ENCODE measurements at places on chromosomes 3 and 15.
A peak's percentile ranks its signal among the peaks of the same experiment; 100 is the strongest.

DNA sequence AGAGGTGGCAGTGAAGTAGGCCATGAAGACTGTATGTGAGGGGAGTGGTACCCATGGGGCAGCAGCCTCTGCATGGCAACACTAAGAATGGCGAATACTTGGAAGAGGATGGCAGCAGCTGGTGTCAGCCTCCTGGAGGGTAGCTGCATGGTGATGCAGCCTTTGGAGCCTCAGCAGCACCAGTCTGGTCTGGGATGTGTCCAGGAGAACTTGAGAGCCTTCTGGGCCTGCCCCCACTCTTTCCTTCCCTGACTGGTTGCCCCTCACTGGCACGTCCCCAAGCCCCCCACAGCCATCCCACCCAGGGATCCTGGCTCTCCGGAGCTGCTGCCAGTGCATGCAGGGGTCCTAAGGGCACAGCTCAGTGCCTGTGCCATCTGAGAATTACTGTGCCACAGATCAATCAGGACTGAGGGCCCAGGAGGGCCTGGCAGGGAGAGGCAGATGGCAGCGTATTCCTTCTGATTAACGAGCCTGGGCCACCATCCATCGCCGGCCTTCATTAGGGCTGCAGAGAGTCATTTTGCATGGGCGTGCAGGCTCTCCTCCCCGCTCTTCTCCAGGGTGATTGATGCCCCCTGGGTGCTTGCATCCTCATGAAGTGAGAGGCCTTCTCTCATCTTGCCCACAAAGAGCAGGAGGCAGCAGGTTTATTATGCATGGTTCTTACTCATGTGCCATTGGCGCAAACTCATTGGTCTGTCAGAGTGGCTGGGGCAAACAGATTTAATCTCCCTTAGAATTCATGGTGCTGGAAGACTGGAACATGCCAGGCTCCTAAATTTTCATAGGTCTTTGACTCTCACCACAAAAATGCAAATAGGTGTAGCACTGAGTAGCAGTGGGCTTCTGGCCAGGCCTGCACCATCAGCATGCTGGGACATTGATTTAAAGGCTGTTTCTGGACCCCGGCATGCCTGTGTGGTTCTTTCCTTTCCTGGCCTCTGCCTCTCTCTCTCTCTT lies 116.8 kb downstream of the EPHB1 start:
- DNase-seq = peak; percentile 64

GRCh38 chr3:55721716-55722484 lies 234.8 kb upstream of the WNT5A start:
- DNase-seq = peak; percentile 33

DNA sequence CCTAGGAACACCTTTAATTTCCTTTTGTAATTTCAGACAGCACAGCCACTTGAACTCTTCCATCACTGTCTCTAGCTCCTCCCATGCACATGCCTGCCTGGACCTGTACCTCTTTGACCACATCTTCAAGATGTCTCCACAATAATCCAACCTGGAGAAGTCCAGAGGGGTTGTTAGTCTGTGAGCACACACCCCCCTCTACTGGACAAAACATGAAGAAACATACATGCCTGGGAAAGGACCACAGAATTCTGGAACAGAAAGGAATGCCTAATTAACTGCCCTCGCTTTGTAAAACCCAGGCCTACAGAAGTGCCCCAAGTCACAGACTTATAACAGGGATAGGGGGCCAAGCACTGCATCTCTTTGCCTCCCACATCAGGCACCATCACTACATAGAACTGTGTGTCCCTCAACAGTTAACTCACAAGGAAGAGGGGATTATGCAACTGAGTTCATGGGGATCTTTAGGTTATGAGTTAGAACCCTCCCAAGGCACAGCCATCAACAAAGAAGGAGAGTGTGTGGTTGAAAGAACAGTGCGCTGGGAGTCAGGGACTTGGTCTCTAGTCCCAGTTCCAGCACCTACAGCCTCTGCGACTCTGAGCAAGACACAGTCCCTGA lies 61.7 kb downstream of the FMN1 start:
- DNase-seq = peak; percentile 78

DNA sequence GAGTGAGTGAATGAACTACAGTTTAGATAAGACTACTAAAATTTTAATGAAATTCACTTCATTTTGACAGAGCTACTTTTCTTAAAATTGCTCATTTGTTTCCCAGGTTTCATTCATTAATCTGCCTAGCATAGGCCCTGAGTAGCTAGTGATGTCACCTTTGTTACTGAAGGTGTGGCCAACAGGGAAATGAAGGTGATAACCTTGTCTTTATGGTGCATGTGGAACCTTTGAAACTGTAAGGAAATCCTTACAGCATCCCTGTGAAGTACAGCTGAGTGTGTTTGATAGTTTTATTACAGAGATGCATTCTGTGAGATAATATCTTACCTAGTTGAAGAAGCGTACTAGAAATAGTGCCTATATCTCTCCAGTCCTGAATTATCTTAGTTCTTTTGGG lies 112.9 kb downstream of the AKAP13 start:
- no peak for DNase-seq

DNA sequence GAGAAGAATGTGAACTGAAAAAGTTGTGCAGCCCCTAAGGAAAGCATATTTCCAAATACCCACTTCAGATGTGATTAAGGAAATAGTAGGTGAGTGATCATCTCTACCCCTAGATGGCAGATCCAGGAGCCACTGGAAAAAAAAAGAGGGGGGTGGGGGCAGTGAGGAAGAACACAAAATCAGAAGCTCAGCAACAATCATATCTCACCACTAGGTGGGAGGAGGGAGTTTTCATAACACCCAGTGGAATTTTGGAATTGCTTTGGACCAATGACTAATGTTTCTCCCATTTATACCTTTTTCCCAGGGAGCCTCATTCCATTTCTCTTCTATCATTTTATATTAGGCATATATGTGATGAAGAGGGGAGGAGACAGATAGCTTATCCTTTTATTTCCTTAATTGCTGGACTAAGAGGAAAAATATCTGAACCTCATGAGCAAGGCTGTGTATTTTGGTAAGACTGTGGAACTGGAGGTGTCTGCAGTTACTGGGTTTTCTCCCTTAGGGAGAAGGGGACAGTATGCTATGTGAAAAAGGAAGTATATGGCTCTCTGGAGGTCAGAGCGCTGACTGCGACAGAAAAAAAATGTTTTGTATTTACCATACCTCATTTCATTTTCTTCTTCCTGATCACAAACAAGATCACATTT lies 363.4 kb downstream of the GAP43 start:
- DNase-seq = peak; percentile 49

DNA sequence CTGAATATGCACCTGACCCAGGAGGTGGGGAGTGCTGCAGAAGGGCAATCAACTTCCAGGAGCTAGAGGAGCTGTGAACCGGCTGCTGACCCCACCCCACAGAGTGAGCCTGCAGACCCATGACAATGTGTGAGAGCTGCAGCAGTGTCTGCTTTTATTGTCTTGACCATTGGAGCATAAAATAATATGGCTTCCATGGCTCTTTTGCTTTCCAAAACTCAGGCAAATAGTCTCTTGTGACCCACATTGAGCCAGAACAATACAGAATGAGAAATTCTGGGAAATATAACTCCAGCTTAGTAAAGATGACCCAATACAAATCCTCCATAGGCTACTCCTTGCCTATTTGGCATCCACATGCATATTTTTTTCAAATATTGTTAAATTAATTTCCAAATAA lies 309.6 kb downstream of the PYDC2 start:
- no peak for DNase-seq

DNA sequence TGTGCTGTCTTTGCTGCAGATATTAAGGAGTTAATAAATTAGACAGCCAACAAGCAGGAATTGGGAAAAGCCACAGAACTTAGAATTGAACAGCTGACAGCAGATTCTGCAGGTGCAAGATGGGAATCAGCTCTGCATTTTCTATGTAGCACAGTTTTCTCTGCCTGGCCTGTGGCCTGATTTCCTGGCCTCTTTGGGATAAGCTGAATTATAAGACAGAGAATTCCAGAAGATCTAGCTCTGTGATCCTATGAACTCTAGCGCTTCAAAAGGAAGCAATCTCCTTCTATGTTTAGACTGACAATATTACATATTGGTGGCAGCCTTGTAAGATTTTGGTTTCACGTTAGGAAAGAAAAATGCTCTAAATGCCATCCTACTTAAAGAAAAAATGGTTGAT lies 24.0 kb upstream of the SOX2 start:
- DNase-seq = no peak

DNA sequence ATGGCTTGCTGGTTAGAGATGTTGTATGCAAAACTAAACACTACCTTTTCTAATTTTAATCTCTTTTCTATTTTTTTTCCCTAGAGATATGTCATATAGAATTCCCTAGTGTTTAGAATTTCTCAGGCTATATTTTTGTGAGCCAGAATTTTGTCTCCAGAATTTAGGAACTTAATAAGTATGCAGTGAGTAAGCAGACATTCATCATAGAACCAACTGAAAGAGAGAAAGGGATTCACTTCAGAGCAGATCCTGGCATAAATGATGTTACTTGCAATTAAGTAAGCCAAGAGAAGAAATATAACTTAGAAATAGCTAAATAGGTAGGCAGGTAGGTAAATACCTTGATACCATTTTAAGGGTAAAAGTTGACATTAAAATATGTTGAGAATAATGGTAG lies 288.9 kb downstream of the ZNF385D start:
- DNase-seq = no peak

DNA sequence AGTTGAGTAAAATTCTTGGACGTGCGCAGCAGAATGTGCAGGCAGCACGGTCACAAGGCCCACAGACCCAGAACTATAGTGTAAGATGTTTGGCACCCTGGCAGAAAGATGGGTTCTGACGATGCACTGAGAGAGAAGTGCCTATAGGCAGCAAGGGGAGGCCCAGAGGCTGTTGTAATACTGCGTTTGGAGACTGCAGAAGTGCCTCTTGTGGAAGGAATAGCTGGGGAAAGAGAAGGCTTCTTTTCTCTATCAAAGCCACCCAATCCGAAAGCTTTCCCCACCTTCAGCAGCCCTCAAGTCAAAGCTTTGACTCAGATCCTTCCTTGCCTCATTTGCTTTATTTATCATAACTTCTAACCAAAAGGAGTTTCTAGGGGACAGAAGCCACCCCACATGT lies 5.2 kb upstream of the SIN3A start:
- no peak for DNase-seq

DNA sequence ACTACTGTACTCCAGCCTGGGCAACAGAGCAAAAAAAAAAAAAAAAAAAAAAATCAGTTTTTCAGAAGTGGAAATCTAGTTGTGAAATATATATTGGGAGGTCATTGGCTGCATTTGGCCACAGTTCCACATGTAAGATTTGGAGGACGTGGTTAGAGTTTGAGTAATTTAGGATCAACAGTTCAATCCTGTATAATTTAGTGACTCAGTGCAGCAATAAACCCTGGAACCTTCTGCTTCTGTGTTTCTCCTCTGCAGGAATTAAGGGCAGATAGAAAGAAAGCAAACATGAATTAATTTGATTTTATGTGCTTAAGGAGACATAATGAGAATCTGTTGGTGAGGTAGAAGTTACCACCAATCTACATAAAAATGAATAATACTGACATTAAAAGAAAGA lies 347.0 kb downstream of the PTPRG start:
- DNase-seq = peak; percentile 41

DNA sequence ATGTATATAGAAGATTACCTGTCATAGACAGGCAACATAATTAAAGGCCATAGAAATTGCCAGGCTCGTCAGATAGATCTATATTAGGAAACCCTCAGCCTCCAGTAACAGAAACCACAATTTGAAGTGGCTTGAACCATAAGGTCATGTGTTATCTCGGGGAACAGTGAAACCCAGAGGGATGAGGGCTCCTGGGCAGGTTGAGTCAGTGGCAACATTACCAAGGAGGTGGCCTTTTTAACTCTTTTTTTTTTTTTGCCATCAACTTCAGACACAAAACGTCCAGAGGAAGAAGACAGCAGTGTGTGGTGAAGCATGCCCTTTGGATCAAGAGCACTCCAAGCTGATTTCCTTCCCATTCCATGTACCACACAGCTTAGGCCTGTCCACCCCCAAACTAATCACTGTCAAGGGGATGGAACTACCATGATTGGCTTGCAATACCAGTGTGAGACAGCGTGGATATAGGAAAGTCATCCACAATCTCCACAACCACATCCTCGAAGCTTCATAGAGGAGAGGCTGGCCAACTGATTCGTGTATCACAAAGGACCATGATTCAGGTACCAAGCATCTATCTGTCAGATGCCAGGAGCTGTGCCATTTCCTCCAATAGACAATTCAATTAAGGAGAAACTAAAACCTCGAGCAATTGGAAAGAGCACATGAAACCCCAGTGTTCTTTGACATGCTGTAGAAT lies 999 bp upstream of the KIF7 start:
- peak; percentile 78 for DNase-seq

- peak; percentile 89 for DNase-seq
Measured at GRCh38 chr3:17039594-17039993, 154.8 kb downstream of the PLCL2 start.

DNA sequence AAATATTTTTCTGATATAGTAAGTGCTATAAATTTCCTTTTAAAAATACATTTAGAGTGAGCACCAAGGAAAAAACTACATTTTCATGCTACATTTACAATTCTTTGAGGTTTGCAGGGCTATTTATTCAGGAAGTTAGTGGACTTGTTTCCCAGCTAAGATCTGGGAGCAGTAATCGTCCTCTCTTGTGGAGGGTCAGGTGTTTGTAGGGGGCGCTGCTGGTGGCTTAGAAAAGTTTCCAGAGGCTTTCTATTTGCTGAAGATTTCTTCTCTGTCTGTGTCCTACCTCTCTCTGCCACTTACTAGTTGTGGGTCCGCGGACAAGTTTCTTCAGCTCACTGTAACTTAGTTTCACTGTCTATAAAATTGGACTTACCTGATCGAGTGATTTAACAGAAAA lies 163.9 kb downstream of the PEX5L start:
- no peak for DNase-seq

GRCh38 chr3:20857636-20858035 lies 671.6 kb upstream of the SGO1 start:
- peak; percentile 1 for DNase-seq

GRCh38 chr15:62622775-62623174 lies 419.8 kb upstream of the TPM1 start:
- no peak for DNase-seq

- no peak for DNase-seq
Measured at GRCh38 chr3:127052121-127052561, 69.2 kb downstream of the PLXNA1 start.

DNA sequence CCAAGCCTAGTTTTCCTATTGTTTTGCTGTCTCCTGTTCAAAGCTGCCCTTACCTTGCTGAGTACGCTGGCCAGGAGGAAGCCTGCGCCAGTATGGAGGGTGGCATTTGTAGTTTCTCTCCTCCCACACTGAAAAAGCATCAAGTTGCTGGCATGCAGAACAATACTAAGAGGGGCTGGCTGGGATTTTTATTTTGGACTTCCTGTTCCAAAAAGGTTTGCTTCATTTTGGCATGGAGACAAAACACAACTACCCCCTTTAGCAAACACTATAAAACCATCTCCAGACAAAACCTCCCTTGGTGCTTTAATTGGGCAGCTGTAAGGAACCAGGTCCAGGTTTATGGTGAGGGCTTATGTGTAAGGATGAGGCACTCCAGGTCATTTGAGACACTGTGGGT lies 457.6 kb downstream of the PDCD6IP start:
- no peak for DNase-seq

GRCh38 chr15:52735231-52736089 lies 54.7 kb downstream of the ONECUT1 start:
- peak; percentile 76 for DNase-seq

GRCh38 chr15:35383506-35383905 lies 162.5 kb downstream of the DPH6 start:
- no peak for DNase-seq

GRCh38 chr3:62774221-62774620 lies 101.0 kb downstream of the CADPS start:
- DNase-seq = no peak
